ENCODE measurements at places on chromosomes 5 and 9.

- no peak for DNase-seq
Observed at GRCh38 chr5:35306716-35307365, 76.6 kb upstream of the PRLR start.

GRCh38 chr5:178115136-178115813 lies 1.9 kb downstream of the N4BP3 start:
- DNase-seq, result no peak

GRCh38 chr5:88718736-88719135 lies 164.2 kb downstream of the MEF2C start:
- no peak for DNase-seq

DNA sequence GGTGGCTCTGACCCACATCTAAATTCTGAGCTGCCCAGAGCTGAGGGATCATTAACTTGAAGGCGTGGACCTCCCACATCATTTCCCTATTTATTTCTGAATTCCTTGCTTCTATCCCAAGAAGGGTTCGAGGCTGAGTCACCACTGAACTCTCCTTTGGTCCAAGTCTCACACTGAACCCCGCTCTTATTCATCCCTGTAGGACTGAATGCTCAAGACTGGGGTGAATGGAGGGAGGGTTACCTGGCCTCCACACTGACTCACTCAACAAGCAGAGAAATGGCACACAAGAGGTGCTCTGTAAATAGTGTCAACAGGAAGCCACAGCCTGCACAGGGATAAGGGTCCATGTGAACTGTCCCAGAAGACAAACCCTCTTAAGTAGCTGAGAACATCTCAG lies 79.1 kb upstream of the FSTL4 start:
- no peak for DNase-seq

GRCh38 chr5:178232920-178233429 lies 373 bp upstream of the PHYKPL start:
- DNase-seq, result peak; percentile 13

DNA sequence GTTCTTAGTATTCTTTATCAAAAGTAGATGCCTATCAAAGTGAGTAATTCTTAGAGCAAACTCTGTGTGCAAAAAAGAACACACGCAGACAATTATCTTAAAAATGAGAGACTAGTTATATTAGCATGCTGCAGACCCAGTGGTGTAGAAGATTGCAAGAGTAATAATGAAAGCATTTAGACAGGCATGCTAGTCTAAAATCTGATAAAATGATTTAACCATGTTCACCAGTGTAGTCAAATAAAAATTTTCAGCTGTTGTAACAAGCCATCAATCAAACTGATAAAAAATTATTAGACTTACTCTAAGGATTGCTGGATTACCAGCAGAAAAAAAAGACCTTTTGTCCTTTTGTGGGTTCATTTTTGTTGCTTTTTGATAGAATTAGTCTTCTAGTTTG lies 241.9 kb upstream of the TLE4 start:
- DNase-seq, result no peak

GRCh38 chr5:142086229-142086628 lies 22.4 kb upstream of the NDFIP1 start:
- no peak for DNase-seq

- no peak for DNase-seq
Observed at GRCh38 chr5:16856531-16856930, 79.6 kb downstream of the MYO10 start.

DNA sequence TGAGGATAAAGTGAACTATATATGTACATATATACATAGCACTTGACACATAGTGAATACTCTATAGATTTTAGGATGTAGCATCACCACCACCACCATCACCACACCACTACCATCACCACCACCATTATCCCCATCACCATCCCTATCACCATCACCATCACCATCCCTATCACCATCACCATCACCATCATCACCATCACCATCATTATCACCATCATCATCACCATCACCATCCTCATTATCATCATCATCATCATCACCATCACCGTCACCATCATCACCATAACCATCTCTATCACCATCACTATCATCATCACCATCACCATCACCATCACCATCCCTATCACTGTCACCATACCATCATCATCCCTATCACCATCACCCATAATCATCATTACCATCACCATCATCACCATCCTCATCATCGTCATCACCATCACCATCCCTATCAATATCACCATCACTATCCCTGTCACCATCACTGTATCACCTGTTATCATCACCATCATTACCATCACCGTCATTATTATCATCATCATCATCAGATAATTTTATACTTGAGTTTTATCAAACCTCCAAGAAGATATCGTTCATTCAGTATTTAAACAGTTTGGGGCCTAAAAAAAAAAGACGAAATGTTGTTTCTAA lies 109.4 kb downstream of the CFAP90 start:
- no peak for DNase-seq

DNA sequence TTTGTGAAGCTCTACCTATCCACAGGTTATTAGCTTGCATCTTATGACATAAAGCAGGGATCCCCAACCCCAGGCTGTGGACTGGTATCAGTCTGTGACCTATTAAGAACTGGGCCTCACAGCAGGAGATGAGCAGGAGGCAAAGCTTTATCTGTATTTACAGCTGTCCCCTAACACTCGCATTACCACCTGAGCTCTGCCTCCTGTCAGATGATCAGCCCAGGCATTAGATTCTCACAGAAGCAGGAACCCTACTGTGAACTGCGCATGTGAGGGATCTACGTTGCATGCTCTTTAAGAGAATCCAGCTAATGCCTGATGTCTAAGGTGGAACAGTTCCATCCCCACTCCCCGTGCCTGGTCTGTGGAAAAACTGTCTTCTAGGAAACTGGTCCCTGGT lies 19.7 kb downstream of the FBXW11 start:
- DNase-seq, result no peak

- no peak for DNase-seq
Observed at GRCh38 chr5:178994580-178995340, at the start of gene GRM6. Gene GRM6 (minus strand): TSS chr5:178995320. CDS start chr5:178994944, 376 bp downstream.
